Fibroblast of the aortic adventitia (primary cell): ENCODE measurements at places on chromosomes 11 and 22.
A peak's percentile ranks its signal among the peaks of the same experiment; 100 is the strongest.

GRCh38 chr11:62144641-62145255, 20.9 kb downstream of the INCENP start:
- no peak for DNase-seq

DNA sequence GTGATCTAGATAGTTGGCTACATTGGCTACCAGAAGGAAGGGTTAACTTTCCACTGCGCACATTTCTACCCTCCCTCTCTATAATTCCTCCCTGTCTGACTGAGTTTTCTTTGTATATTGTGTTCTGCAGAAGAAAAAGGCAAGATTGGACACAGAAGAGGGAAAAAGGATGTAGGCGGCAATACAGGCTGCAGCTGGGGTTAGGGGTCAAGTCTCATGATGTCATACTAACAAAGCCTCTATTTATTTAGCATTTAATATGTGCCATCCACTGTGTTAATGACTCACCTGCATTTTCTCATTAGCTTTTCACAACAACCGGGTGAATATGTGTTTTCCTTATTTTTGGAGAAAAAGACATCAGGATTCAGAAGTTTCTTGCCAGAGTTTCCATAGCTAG, 2.0 kb downstream of the FAM83F start:
- no peak for DNase-seq

DNA sequence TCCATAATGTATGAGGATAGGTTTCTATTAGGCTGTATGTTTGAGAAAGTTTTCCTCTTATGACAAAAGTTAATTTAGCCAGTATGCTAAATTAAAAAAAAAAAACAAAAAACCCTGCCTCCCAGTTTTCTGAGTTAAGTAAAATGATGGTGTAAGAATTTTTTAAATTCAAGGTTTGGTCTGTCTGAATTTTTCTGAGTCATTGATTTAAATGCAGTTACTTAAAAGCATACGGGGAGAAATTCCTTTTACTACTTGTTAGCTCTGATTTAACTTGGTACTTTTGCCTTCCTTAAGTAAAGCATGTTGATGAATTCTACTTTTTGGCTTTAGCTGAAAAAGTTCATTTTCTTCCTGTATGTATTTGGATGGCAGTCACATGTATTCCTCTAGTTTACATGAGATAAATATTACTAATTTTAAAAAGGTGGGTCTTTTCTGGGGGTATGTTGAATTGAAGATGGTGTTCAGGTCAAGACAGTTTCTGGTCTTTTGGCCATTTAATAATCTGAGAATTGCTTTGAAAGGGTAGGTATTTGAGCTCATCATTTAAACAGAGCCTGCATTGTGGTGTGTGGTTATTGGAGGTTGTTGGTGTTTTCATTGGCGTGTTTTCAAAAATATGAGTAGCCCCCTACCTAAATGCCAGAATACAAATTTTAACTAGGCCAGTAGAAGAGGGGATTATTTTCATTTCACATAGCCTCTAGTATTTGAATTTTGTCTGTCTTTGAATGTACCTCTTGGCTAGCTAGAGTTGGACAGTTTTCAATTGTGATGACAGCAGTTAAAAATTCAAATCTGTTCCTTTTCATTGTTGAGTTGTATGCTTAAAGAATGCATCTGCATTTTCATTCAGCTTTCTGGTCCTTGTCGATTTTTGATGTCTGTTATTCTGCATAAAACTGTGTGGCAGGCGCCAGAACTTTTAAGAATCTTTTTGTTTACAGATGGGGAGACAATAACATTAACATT, 64.7 kb downstream of the MTMR3 start:
- DNase-seq, result peak; percentile 70

- peak; percentile 63 for DNase-seq
Observed at GRCh38 chr22:49767355-49768062, 60.2 kb downstream of the BRD1 start.

GRCh38 chr11:106998116-106998915, 20.0 kb downstream of the GUCY1A2 start:
- DNase-seq, result peak; percentile 75

DNA sequence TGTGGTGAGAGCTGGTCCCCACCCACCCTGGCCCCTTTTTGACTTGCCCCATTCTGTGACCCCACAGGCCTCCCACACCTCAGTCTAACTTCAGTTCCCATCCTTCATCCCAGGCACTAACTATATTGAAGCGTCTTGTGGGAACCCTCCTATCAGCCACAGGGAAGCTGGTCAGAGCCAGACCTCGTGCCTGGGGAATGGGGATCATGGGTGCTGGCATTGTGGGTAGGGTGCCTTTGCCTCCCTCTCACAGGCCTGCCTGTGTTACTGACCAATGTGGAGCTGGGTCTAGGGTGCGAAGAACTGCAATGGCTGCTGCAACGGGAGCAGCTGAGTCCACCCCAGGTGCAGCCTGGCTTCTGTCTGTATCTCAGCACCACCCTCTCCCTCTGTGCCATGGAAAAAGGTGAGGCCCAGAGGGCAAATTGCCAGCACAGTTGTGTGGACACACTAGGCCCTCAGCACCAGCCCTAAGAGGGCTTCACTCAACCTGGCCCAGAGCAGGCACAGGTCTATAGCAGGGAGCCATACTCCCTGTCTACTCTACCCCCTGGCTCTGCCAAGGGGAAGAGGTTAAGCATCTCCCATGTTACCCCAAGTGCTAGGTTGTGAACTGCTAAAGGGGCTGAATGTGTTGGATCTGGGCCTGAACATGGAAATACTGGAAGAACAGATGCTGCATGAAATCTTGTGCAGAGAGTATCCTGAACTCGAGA, 37.3 kb downstream of the RRP8 start:
- no peak for DNase-seq

DNA sequence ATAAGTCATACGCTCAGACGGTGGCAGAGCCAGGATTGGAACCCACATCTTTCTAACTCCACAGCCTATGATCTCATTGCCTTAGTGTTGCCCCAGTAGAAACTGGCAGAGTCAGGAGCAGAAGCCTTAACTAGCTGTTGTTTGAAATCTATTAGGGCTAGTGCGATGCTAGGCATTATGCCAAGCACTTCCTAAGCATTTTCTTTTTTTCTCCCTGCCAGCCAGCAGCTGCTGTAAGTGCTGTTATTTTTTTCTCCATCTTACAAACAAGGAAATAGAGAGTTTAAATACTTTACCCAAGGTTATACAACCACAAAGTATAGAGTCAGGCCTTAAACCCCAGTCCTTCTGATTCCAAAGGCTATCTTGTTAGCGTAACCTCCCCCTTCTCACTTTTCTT, 161.0 kb upstream of the SORL1-AS1 start:
- DNase-seq, result peak; percentile 34

- DNase-seq, result no peak
Observed at GRCh38 chr22:35124691-35125219, 58.8 kb downstream of the ISX start.

DNA sequence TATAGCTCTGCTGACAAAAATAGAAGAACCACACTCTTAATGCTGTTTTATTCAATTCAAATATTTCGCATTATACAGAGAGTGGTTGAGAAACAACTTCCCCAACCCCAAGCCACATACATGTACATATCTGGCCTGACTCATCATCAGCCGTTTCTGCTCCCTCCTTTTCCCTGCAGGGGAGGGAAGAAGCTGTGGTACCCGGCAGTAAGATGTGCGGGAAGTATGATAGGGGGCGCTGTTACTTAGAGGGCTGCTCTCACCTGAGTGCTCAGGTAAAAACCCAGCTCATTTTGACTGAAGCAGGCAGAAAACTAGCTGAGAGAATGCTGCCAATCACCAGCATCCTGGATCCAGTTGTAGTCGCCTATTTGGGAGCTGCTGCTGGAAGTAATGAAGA, 85.5 kb downstream of the NELL1 start:
- no peak for DNase-seq

GRCh38 chr11:27122001-27122400, 81.4 kb downstream of the BBOX1 start:
- DNase-seq, result no peak

DNA sequence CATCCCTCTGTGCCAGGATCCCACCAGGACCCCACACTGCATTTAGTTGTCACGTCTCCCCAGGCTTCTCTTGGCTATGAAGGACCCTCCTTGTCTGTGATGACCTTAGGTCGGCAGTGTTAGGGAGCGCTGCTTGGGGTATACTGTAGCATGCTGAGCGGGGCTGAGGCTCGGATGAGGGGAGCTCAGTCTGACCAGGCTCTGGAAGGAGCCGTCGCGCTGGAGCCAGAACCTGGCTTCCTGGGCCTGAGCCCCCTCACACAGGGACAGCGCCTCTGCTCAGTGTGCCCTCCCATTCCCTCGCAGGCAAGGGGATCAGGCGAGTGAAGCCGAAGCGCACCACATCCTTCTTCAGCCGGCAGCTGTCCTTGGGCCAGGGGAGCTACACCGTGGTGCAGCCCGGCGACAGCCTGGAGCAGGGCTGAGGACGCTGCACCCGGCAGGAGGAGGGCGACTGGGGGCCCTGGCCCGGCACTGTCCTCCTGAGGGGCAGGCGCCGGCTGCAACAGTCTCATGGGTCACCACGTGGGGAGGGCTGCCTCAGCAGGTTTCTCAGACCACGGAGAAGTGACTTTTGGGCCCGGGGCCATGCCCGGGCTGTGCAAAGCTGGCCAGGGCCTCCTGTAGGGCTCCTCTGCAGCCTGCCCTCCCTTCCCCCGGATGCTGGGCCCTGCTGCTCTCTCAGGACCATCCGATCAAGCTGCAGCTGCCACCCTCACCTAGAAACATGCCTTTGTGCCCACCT, 11.5 kb upstream of the NEAT1 start:
- no peak for DNase-seq

GRCh38 chr11:108037636-108038035, 28.9 kb downstream of the CUL5 start:
- no peak for DNase-seq

DNA sequence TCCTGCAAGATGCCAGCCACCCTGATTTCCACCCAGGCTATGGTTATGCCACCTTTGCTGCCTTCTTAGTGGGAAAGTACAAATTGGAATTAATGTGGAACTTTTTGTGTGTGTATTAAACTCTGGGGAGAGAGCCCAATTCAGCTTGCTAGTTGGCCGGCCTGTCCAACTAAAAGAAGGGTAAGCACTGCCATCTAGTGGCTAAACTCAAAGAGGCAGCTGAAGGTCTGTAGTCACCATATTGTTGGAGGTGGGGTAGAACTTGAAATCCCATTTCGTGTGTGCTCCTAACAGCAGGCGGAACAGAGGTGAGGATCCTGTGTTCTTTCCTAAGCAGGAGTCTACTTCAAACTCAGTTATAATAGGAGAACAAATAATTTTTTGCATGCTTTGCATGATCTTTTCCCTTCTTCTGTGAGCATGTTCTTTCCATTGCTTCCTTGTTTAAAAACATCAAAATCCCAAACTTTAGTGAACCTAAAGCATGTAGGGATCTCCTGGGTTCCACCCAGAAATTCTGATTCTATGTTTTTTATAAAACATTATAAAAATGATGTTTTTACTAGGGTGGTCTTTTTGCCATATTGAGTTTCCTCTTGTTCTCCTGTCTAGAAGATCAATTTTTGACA, 138.8 kb upstream of the SORL1-AS1 start:
- DNase-seq, result peak; percentile 89

- no peak for DNase-seq
Observed at GRCh38 chr11:73869332-73869949, 7.2 kb downstream of the COA4 start.

- no peak for DNase-seq
Observed at GRCh38 chr11:17005646-17006045, 8.6 kb downstream of the PLEKHA7 start.

DNA sequence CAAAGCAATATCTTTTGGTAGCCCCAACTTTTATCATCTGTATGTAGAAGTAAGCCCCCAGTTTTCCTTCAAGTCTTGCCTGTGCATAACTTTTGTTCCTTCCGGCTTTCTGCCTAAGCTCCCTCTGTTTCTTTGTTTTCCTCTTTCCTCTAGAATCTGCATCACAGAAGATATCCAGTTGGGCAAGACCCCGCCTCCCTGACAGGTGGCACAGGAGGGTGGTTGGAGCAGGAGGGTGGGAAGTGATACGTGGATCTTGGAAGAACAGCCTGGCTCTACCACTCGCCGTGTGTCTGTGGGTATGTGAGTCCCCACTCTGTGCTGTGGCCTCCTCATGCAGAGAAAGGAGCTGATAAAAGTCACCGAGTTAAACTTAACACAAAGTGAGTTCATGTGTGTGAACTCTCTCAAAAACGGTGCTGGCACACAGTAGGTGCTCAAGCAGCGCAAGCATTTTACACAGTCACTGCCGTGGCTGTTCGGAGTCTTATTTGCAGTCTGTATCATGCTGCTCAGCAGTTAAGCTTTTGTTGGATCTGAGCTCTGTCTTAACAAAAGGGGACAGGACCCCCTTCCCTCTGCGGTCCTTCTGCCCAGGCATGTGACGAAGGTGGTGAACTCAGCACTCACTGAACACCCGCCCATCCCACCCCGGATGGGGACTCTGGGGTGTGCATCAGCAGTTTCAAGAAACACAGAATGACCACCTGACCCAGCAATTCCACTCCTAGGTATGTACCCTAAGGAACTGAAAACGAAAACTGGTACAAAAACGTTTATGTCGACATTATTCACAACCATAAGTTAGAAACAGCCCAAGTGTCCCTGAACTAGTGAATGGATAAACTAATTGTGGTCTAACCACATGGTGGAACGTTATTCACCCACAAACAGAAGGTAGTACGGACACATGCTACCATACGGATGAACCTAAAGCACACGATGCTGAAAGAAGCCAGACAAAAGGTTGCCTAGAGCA, 249.1 kb downstream of the CTTN start:
- no peak for DNase-seq

DNA sequence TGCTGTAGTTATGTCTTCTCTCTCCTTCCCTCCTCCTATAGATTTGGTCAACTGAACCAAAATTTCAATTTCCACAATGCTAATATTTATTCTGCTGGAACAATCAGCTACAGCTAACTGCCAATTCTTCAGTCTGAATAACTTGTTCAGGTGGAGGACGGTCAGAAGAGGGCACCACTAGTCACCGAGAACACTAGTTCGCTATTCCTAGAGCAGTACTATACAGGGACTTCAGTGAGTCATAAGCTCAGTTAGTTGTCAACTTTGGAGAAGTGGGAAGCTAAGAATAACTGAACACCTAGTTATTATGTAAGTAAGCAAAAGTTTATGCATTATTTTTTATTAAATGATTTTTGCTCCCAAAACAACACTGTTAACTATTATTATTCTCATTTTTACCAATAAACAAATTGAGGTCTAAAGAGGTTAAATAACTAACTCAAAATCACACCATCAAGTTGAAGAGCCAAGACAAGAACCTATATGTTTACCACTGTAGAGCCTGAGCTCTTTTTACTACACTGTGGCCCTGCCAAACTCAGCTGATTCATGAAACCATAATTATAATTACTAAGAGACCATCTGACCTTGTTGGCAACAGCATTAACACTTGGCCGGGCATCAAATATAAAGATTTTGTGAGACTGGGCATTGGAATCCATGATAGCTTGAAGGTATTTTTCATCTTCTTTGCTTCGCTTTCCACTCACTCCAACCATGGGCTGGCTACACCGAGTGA, 59.0 kb downstream of the CEP57 start:
- DNase-seq, result peak; percentile 84

DNA sequence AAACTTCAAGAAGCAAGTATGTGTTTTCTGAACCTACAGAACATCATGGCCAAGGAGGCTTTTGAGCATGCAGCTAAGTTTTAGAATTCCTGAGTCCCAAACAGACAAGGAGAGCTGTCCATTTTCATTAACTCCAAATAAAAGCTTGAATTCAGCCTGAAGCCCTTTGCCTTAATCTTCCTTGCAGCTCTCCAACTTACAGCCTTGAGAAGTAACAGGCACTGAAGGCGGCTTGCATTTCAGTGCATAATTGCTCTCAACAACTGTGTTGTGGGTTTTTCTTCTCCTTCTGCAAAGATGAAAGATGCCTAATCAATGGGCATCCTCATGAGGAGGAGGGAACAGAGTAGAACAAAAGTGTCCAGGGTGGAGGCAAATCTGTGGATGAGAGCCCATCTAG, 286.0 kb downstream of the FAT3 start:
- no peak for DNase-seq
